Omental fat pad (tissue), 4 donors: ENCODE measurements at places on chromosomes 13 and 19.

DNA sequence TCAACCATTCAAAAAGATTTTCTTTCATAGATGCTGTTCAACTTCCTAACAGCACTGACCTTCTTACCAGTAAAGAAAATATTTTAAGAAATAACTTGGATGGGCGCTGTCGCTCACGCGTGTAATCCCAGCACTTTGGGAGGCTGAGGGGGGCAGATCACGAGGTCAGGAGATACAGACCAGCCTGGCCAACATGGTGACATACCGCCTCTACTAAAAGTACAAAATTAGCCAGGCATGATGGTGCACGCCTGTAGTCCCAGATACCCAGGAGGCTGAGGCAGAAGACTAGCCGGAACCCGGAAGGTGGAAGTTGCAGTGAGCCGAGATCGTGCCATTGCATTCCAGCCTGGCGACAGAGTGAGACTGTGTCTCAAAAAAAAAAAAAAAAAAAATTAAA, 865.7 kb upstream of the SLC10A2 start:
- no peak for DNase-seq

DNA sequence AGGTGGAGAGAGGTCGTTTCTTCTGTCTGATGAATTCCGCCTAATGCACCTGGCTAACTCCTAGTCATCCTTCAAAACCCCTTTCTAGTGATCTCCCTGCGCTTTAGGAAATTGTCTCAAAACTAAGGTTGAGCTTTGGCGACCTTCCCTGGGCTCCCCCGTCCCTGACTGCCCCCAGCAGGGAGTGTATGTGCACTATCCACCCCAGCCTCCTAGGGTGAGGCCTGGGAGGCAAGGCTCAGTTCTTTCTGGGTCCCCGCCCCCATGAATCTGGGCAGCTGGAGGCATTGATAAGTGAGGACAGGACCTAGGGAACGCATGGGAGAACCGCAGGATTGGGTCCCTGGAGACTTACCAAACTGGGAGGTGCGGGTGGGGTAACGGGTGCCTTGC, 378 bp downstream of the TLE6 start:
- DNase-seq: no peak

DNA sequence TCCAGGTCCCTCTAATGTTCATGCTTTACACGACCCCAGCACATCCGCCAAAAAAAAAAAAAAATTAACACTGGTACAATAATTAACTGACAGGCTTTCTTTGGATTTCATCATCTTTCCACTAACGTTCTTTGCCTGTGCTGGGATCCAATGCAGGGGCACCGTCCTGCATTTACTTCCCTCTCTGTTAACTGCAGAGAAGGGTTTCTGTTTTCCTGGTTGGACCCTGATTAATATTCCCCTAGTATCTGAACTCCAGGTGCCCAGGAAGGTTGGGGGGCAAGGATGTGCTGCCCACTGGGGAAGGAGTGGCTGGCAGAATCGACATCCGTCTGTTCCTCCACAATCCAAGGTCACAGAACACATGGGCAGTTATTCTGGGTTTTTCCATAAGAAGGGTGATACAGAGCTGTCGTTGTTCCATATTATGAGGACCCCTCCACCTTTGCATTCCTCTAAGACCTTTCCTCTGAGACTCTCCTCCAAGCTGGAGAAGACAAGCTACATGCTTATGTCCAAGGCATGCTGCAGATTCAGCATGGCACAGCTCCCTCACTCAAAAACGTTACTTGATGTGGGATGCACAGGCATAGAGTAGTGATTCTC, 4.5 kb upstream of the LAIR1 start:
- DNase-seq: no peak

- no peak for DNase-seq
These were observed 47.7 kb downstream of the KCNC3 start for GRCh38 chr19:50281491-50281890.
